ENCODE measurements at places on chromosomes 6 and 20. TPM values are rescaled to one million over a fixed set of nuclear protein-coding genes. Genes with fewer than 3 reads are reported as not detected.
A peak's percentile ranks its signal among the peaks of the same experiment; 100 is the strongest.

DNA sequence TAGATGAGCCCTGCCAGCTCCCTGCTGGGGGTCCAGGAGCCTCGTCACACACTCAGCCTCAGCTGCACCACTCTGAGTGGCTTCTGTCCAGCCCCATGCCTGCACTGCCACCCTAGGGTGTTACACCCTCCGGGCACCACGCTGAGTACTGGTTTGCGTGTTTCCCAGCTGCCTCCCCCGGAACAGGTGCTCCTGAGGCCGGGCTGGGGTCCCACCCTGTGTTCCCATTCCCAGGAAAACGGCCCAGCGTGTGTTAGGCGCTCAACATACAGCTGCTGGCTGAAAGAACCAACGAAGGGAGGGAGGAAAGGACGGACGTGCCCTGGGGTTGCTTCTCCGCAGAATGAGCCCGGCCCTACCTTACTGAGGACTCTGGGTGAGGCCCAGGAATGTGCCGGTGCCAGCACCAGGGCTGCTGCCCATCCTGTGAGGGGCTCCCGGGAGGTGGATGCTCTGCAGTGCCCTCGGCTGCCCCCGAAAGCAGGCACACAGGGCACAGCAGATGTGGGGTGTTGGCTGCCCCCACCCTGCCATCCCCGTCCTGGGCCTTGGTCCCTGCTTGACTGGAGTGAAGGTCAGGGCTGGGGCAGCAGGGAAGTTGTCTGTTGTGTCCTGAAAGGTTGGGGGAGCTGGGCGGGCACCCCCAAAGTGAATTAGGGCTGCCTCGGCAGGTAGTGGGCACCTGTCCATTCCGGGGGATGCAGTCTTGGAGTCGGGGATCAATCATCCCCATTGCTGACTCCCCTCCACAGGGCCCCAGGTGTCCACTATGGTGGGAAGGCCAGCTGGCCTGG is 16.3 kb downstream of the LAMA5 start:
- DNase-seq: no peak

DEFB125 gene
- not detected for total RNA-seq

CCN2 gene
- 166 TPM for total RNA-seq

- no peak for DNase-seq
Measured at GRCh38 chr6:108285381-108285780, 9.5 kb upstream of the AFG1L start.

GRCh38 chr20:44401770-44402390 is 46.4 kb downstream of the HNF4A start:
- DNase-seq: no peak

GRCh38 chr6:37648465-37649330 is 49.0 kb downstream of the MDGA1 start:
- DNase-seq: no peak

PGC gene
- total RNA-seq: not detected

CDH26 gene
- total RNA-seq: not detected

TULP1 gene
- total RNA-seq: not detected

GRCh38 chr6:8110117-8110721 is 7.9 kb upstream of the EEF1E1 start:
- no peak for DNase-seq

DNA sequence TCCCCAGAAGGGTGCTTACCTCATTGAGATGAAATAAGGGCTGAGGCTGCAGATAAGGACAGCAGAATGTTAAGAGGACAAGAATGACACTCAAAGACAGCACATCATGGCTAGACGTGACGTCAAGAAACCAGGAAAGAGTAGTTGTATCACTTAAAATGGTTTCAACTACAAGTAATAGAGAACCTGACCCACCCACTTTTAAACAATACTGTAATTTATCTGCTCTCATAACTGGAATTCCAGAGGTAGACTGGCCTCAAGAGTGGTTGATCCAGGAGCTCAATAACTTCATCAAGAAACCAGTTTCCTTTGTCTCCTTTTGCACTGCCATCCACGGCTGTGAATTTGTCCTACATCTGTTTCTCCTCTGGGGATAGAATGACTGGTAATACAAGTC is 187.1 kb downstream of the EYA4 start:
- peak; percentile 47 for DNase-seq

DNA sequence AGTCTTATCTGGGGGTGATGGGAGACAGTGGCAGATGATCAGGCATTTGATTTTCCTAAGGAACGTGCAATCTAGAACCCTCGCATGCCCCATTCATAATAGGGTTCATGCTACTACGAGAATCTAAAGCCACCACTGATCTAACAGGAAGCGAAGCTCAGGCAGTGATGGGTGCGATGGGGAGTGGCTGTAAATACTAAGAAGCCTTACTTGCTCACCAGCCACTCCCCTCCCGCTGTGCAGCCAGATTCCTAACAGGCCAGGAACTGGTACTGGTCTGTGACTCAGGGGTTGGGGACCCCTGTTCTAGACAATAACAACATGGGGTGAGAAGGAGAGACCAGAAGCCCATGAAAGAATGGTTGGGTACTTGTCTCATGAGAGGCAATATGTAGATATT is 4.5 kb downstream of the TREML4 start:
- no peak for DNase-seq

- DNase-seq: no peak
Measured at GRCh38 chr6:130026859-130027258, 8.5 kb downstream of the L3MBTL3 start.

DNA sequence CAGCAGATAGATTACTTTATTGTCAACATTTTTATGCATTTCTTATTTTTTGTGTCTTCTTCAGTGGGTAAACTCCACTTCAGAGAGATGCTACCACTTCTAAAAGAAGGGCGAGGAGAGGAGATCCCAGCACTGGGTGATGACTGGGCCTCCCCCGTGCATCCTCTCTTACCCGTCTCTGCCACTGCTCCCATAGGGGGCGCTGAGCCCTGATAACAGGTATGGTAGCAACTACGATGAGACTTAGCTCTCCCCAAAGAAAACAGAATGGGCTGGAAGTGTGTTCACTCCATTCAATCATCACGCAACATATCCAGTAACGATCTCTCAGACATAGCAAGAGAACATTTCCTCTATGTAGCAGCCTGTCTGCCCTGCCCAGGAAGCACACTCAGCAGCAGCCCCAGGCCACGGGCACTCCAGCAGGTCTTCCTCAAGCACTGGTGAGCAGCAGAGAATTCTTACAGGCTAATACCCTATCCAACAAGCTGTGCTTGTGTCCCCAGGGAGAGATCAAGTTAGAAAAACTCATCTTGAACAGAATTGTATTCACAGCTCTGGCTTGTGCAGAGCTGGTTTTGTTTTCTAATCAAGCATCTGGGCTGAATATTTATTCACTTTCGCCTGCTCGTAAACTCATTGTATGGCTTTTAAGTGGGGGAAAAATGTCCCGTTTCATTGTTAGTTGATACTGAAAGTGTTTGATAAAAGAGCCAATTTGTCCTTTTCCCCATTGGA is 533.1 kb upstream of the CDH4 start:
- DNase-seq: no peak

DNA sequence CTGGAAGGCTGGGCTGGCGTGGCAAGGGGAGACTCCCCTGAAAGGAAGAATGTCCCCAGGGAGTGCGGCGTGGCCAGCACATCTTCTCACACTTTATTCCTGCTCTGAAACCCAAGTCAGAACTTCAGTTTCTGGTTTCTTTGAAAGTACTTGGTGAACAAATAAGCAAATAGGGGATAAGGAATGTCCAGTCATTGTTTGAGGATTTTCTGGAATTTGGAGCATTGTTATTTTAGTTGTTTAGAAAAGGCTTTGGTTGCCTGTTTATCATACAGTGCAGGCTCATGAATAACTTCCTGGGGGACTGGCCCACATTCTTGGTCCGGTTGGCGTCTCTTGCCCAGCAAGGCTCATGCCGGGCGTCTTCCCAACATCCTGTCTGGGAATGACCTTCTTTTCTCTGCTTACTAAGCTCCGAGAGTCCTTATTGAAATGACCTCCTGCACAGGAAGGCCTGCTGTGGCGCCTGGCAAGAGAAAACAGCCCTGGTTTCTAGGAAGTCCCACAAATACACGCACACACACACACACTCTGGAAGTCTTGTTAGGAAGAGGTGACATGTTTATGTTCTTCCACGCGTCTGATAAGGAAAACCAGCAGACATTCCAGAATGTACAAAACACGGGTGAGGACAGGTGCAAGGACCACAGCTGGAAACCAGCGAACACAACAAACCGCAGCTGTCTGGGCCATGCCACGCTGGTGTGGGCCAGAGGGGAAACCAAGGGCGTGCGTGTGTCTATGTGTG is 71.9 kb downstream of the TMEM170B start:
- peak; percentile 99 for DNase-seq

DNA sequence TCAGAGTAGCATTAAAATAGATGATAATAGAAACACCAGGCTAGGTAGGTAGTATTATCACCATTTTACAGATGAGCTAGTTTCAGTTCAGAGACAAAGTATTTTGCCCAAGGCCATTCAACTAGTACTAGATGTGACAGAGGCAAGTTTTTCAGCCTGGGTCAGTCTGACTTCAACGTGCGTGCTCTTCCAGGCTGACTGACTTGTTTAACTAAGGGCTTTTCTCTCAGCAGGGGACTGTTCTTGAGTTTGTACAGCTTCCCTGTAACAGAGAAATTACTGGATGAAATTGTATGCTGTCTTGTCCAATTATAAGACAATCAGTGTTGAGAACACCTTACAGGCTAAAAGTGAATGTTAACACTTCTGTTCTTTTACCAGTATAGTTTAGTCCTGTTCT is 333.5 kb upstream of the MAN1A1 start:
- no peak for DNase-seq

ABHD16B gene
- not detected for total RNA-seq

DNA sequence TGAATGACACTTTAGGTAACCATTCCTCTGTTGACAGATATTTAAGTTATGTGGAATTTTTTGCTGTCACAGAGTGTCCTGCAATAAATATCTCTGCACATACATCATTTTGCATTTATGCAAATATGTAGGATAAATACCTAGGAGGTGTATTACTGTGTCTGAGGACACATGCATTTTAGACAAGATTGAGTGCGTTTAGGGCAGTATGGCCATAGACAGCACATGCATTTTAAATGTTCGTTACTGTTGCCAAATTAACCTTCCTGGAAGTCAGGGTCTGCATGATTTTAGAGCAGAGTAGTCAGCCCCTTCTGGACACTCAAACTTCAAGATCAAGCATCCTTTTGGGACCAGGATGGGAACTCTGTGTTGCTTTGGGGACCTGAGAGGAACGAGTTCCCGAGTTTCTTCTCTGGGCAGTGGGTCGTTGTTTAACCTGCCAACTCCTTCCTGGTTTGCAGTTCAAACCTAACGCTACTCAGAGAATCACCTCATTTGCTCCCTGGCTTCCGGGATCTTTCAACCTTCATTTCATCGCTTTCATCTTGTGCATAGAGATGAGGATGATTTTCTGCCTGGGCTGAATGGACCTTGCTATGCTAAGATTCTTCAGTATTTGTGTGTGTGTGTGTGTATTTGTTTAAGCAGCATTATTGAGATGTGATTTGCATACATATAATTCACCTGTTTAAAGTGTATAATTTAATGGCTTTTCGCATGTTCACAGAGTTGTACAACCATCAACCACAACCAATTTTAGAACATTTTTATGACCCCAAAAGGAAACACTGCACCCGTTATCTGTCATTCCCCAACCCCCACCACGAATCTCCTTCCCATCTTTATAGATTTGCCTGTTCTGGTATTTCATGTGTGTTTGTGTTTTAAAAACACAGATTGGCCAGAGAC is 9.8 kb downstream of the BCAS4 start:
- DNase-seq: no peak

GRCh38 chr6:39896701-39897100 is 37.6 kb downstream of the MOCS1 start:
- no peak for DNase-seq

GRCh38 chr20:45115386-45115774 is 406 bp upstream of the WFDC5 start:
- DNase-seq: no peak

TBXT gene
- total RNA-seq: not detected

C6orf141 gene
- total RNA-seq: 2.4 TPM

HEY2 gene
- not detected for total RNA-seq

DUSP15 gene
- not detected for total RNA-seq

- no peak for DNase-seq
Measured at GRCh38 chr6:126535138-126535537, 195.2 kb downstream of the CENPW start.

GRCh38 chr20:62978561-62978943 is 26.0 kb downstream of the SLC17A9 start:
- DNase-seq: no peak

RBBP8NL gene
- not detected for total RNA-seq

DNA sequence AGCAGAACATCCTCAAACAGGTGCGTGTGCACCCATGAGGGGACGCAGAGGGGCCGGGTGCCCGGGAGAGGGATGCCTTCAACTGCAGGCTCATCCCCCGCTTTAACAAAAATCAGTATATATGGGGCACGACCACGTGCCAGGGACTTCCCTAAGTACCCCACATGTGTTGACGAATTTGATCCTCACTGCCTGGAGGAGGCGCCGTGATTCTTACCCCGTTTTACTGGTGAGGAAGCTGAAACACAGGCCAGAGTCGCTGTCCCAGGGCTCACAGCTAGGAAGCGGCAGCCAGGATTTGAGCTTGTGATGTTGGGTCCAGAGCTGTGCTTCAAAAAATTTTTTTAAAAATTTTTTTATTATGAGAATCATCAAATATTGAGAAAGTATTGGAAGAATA is 44.8 kb downstream of the ITPR3 start:
- DNase-seq: no peak

SLC22A23 gene
- total RNA-seq: 0.35 TPM

GRCh38 chr6:138246650-138247440 is 28.6 kb upstream of the PBOV1 start:
- DNase-seq: no peak

DNA sequence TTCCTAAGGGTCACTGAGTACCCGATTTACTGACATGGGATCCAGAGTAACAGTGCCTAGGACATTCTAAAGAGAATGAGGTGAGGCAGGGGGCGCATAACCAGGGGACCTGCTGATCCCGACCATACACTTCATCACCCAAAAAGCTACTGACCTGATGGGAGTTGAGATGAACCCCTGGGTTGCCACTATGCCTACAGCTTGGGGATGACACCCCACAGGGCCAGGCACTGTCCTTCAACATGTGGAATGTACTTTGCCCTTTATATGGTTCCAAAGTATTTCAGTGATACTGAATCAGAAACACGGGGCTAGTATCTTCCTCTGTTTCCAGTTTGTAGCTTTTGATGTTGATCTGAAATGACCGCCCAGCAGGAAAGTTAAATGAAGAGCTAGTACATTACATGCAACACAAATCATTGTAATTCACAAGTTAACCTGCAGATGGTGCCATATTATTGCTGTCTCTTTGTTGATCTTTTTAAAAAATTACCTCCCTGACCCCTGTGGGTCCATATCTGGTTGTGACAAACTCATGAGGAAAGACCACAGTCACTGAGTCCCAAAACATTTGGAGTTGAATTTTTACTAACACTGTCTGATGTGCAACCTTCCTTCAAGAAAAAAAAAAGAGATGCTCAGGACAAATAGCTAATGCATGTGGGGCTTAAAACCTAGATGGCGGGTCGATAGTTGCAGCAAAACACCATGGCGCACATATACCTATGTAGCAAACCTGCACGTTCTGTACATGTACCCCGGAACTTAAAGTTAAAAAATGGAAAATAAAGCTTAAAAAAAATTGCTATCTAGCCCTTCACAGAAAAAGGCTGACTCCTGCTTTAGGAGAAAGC is 42.7 kb upstream of the GCNT2 start:
- peak; percentile 41 for DNase-seq

All from renal cortical epithelial cell (primary cell).